ENCODE measurements at places on chromosomes 16 and 17. TPM values are rescaled to one million over a fixed set of nuclear protein-coding genes. Genes with fewer than 3 reads are reported as not detected.

GRCh38 chr16:14309906-14310305, 238.8 kb downstream of the MRTFB start:
- DNase-seq, result no peak

DNA sequence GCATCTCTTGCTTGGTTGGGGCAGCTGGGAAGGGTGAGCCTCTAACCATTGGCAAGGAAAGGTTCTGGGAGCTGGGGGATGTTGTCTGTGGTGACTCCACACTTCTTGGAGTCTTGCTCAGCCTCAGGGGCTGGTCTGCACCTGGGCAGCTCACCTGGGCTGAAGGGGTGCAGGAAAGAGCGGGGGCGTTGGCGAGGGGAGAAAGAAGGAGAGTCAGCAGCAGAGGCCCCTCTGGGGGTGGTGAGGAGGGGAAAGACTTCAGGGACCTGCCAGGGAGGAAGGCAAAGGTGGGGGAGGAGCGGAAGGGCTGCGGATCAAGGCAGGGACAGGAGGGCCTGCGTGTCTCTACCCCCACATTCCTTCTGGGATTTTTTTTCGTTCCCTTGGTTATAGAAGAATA, 47.7 kb downstream of the CCDC42 start:
- DNase-seq, result no peak

- DNase-seq, result no peak
Measured at GRCh38 chr16:66332634-66333610, 33.6 kb upstream of the CDH5 start.

DNA sequence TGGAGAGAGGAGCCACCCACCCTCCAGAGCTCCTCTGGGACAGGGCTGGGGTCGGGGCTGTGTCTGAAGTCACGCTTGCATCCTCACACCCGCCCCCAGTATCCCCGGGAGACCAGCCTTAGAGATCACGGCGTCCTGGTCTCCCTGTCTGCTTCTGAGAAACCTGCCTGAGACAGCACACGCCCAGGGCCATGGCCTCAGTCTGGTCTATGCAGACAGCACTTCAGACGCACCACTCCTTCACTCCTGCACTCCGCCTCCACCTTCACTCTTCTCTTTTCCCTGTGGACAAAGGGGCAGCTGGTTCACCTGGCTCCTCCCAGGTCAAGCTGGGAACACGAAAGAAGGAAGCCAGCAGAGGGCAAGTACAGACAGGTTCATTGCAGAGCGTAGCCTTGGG, 248.0 kb upstream of the GSE1 start:
- DNase-seq, result no peak

GRCh38 chr17:56310782-56311181, 157.5 kb downstream of the ANKFN1 start:
- no peak for DNase-seq

DNA sequence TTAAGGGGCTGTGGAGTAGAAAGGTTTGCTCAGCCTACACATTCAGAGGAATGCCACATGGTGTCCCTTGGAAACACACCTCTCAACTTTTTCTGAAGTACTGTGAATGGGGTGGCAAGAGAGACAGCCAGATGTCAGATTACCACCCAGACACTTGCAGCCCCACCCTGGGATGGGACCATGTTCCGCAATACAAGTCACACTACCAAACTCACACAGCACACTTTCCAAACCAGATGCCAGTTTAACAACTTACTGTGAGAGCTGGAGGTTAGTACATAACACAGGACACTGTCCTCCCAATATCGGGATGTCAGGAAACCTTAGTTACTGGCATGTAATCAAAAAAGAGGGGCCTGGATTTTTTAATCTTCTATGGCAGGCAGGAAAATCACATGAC, 7.9 kb downstream of the USP7 start:
- no peak for DNase-seq

DNA sequence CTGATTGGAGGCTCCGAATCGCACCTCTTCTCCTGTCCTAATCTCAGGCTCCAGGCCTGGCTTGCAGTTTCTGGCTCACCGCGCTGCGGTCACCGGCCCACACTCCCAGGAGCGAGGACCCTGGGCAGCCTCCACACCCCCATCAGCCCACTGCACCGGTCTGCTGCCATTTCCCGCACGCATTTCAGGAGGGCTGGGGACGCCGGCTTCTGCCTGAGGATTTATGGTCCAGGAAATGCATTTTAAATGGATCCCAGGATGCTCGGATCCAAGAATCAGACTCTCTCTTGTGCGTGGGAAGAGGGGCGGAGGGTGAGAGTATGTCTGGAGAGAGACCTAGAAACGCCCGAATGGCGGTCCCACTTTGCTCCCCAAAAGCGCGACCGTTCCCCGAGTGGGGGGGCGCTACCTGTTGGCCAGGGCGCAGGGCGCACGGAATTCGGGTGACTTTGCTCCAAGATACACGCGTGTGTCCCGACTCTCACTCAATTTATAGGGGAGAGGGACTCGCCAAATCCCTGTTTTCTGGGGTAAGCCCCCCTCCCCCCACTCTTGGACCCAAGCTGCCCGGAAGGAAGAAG, 817 bp upstream of the JPH3 start:
- DNase-seq, result no peak

DNA sequence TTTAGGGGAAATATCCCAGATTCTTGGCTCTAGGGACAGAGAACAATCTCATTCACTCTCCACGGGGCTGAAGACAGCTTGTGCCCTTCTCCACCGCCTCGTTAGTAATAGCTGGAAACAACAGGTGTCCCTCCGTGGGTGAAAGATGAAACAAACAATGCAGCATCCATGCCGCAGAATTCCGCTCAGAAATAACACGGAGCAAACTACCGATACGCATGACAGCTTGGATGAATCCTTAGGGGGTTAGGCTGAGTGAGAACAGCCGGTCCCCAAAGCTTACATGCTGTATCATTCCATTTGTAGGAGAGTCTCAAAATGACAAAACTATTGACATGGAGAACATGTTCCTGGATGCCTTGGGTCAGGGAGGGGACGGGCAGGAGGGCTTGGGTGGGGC, 29.4 kb upstream of the CACNG1 start:
- no peak for DNase-seq

GRCh38 chr17:82603981-82604448, 44.2 kb downstream of the WDR45B start:
- peak; percentile 50 for DNase-seq

DNA sequence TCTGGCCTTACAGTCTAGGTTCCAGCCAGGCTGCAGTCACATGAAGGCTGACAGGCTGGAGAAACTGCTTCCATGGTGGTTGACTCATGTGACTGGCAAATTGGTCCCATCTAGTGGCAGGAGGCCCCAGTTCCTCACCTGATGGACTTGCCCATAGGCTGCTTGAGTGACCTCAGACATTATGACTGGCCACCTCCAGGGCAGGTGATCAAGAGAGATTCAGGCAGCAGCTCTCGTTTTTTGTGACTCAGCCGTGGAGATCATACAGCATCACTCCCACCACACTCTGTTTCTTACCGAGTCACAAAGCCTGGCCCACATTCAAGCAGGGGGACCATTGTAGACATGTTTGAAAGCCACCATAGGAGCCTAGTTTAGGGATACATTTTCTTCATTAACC, 34.5 kb downstream of the SIAH1 start:
- no peak for DNase-seq

- no peak for DNase-seq
Measured at GRCh38 chr17:75723171-75723930, 2.1 kb downstream of the ITGB4 start.

- no peak for DNase-seq
Measured at GRCh38 chr16:23382279-23382678, 70.7 kb downstream of the COG7 start.

GRCh38 chr17:40190197-40191021, 13.1 kb downstream of the RAPGEFL1 start:
- no peak for DNase-seq

DNA sequence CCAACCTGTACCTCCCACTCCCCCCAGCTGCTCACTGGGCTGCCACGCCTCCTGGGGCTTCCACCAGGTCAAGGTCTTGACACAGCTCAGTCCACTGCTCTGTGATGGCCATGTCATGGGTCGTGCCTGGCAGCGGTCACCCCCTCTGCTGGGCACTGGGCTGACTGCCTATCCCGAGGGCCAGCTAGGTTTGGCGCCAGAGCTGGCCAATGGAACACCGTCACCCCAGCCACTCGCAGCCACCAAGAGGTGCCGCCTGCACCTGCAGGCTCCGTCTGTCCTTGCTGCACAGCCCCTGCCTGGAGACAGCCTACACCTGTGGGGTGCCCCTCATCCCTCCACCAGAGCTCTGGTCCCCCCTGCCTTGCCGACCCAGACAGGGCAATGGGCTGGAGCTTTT, 4.5 kb upstream of the RAB40C start:
- no peak for DNase-seq

GRCh38 chr17:56351675-56352074, 198.4 kb downstream of the ANKFN1 start:
- DNase-seq, result no peak

DNA sequence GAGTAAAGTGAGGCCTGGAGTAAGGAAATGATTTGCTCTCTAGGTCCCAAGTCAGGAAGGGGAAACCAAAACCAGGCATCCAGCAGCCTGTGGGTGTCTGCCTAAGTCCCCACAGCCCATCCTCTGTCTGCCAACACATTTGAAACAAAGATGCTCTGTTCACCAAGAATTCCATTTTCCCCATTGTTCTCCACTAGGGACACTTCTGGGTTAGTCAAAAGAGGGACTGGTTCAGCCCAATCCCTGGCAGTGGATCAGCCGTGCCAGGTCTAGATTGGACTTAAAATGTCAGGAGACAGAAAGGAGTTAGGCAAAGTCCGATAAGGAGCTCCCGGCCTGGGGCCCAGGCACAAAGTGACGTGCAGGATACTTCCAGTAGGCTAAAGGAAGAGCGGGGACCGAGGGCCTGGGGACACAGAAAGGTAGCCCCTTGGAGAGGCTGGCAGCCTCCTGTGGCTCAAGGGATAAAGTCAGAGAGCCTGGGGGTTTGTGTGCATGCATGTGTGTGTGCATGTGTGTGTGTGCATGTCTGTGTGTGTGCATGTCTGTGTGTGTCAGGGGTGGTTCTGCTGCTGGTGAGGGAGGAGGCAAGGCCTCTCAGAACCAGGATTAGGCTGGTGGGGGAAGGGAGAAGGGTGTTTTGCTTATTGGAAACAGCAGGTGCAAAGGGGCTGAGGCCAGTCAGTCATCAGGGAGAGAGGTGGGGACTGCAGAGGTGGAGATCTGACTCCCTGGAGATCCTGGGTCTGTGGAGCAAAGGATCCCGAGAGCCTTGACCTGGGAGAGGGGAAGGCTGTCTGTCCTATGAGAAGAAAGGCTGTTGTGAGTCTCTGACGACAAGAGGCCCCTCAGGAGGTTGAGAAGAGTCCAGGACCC, 41.7 kb upstream of the IL34 start:
- DNase-seq, result no peak

GRCh38 chr17:71521724-71522123, 599.1 kb upstream of the SOX9 start:
- no peak for DNase-seq

GRCh38 chr17:79042421-79043190, 18.6 kb downstream of the C1QTNF1 start:
- no peak for DNase-seq

GRCh38 chr16:53817812-53818550, 114.0 kb downstream of the FTO start:
- peak; percentile 66 for DNase-seq

GRCh38 chr16:10562361-10562899, 18.0 kb downstream of the EMP2 start:
- DNase-seq, result no peak

DNA sequence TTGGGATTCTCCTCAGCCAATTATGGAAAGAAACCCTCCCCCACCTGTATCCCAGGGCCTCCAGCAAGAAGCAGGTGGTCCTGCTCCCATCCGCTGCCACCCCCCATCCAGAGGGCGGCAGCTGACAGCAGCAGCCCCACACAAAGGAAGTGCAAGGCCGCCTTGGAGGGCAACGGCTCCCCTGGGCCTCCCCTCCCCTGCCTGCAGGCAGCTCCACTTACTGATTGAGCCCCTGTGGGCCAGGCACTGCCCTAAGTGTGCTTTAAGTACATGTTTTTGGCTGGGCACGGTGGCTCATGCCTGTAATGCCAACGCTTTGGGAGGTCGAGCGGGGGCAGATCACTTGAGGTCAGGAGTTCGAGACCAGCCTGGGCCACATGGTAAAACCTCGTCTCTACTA, 257.6 kb downstream of the PARN start:
- DNase-seq, result no peak

- no peak for DNase-seq
Measured at GRCh38 chr16:77960766-77961165, 61.6 kb upstream of the CLEC3A start.

- DNase-seq, result no peak
Measured at GRCh38 chr16:62869837-62870236, 833.6 kb upstream of the CDH8 start.

DNA sequence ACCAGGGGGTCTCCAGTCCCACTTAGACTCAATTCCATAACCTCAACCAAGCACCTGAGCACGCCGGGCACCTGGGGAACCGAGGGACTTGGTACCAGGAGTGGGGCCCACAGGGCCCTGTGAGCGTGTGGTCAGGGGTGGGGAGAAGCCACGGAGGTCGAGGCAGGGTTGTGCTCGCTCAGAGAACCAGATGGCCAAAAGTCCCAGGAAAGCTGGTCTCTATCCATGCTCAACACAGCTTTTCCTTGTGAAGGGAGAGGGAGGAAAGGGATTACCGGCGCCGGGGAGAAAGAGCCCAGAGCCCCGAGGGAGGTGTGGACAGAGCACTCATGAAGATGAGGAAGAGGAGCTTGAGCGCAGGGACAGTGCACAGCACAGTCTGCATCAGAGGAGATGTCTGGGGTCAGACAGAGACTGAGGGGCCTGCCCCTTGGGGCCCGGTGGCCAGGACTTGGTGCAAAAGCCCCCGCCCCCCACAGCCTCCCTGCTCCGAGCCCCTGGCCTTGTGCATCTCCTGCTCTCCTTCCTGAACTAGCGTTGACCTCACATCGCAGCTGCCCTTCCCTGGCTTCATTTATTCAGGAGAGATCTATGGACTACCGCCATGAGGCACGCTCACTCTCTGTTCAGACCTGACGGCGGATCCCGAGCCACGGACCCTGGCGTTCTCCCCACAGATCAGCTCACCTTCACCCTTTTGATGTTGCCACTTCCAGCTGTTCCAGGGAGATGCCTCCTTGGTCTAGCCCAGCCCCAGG, 355.4 kb upstream of the TNRC6C start:
- no peak for DNase-seq

GRCh38 chr16:86138121-86139085, 239.4 kb downstream of the IRF8 start:
- no peak for DNase-seq

GRCh38 chr17:44222112-44222869, 2.8 kb upstream of the UBTF start:
- DNase-seq, result peak; percentile 69

GRCh38 chr17:2815781-2816185, 19.5 kb downstream of the RAP1GAP2 start:
- DNase-seq, result no peak

Gene VASN
- 10.0 TPM for polyA plus RNA-seq

Gene CCL17
- not detected for polyA plus RNA-seq

Gene GCGR
- not detected for polyA plus RNA-seq

Gene NPB
- polyA plus RNA-seq, result 0.13 TPM

Gene IRX5
- polyA plus RNA-seq, result 3.6 TPM

Gene KRT16
- not detected for polyA plus RNA-seq

Gene HBQ1
- 1.8 TPM for polyA plus RNA-seq

Gene ARHGDIG
- 1.6 TPM for polyA plus RNA-seq

Gene P3H4
- polyA plus RNA-seq, result 56.1 TPM

Gene GJC1
- polyA plus RNA-seq, result 17.9 TPM

Gene HOXB1
- not detected for polyA plus RNA-seq

Gene PHKG2
- 10.6 TPM for polyA plus RNA-seq

Gene KRT26
- polyA plus RNA-seq, result not detected
